GM23248 (cell line): ENCODE measurements at places on chromosomes 7 and 10.

GRCh38 chr10:62610649-62611229 lies 193.8 kb upstream of the ADO start:
- no peak overlapping the region for H3K4me3 ChIP-seq
- DNase-seq = peak; percentile 68
- no peaks in the 10 kb centered on the region for H3K27me3 ChIP-seq

DNA sequence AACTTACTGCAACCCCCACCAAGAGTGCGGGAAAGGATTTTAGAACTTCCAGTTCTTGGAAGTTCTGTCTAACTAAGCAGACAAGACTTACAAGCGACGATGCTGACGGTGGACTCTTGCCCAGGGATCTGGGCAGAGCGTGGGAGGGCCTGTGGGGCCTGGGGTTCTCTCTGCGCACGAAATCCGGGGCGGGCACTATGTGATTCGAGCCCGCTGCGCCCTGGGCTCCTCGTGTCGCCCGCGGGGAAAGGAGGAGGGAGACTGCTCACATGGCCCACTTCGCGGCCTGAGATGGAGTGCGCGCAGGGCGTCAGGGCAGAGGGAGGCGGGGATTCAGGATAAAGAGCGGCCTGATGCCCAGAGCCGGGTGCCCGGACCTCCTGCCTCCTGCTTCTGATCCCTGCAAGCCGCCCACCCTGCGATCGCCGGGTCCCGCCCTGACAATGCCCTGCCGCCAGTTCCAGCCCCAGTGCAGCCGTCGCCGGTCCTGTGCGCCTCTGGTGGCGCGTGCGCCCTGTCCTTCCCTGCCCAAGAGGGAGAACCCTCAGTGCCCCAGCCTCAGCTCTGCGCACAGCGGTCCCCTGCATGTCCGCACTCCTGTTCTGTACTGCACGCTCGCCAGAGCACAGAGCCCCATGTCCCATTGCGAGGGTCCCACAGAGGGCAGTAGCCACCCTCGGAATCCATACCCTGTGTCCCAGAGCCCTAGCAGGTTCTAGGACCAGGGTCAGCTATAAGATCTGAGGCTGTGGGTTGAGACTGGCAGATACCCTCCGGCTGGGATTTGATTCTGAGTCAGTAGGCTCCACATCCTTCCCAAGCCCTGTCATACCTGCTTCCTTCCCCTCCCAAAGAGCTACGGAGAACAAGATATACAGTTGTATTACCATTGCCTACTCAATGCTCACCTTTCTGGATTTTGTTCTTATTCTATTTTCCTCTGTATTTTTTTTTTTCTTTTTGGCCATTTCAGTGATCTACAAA lies 99.4 kb upstream of the TMEM106B start:
- peaks cover 41% of the 10 kb centered on the region; the same call in 1 of the 2 replicates for H3K27me3 ChIP-seq
- 0 out of 2 replicates have a peak overlapping the region, but pooled peaks have one; percentile 14 for H3K4me3 ChIP-seq
- H3K27ac ChIP-seq = no peak overlapping the region
- no peaks in the 10 kb centered on the region for H3K36me3 ChIP-seq
- DNase-seq = peak; percentile 19

- no peak overlapping the region for H3K4me3 ChIP-seq
- H3K36me3 ChIP-seq = no peaks in the 10 kb centered on the region
- peaks cover 15% of the 10 kb centered on the region for H3K4me1 ChIP-seq
- no peak overlapping the region for H3K27ac ChIP-seq
- peak; percentile 46 for DNase-seq
- H3K27me3 ChIP-seq = no peaks in the 10 kb centered on the region
Observed at GRCh38 chr10:71621231-71622153, 98.1 kb downstream of the C10orf105 start.

DNA sequence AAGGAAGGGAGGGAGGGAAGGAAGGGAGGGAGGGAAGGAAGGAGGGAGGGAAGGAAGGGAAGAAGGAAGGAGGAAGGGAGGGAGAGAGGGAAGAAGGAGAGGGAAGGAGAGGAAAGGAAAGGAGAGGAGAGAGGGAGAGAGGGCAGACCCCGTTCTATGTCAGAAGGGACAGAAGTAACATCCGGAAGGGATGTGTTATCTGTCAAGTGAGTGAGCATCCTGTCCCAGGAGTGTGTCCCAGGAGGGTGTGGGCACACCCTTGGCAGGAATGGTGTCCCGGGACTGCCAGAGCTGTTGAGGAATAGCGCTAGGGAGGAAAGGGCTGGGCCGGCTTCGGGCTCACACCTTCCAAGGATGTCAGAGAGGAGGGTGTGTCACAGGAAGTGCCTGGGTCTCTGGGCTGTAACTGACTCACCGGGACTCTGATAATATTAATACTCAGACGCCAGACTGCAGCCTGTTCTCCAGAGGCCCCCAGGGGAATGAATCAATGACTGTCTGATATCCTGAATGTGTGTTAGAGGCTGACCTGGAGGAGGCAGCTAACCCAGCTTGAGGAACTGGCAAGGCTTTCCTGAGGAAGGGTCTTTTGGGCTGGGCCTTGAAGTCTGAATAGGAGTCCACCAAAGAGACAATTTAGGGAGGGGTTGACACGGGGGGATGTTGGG lies 125.6 kb upstream of the TNRC18 start:
- H3K27ac ChIP-seq = 0 out of 2 replicates have a peak overlapping the region, but pooled peaks have one; percentile 1
- peaks cover 8% of the 10 kb centered on the region for H3K4me1 ChIP-seq
- H3K4me3 ChIP-seq = no peak overlapping the region
- no peaks in the 10 kb centered on the region for H3K36me3 ChIP-seq
- peak; percentile 96 for DNase-seq
- H3K27me3 ChIP-seq = no peaks in the 10 kb centered on the region

DNA sequence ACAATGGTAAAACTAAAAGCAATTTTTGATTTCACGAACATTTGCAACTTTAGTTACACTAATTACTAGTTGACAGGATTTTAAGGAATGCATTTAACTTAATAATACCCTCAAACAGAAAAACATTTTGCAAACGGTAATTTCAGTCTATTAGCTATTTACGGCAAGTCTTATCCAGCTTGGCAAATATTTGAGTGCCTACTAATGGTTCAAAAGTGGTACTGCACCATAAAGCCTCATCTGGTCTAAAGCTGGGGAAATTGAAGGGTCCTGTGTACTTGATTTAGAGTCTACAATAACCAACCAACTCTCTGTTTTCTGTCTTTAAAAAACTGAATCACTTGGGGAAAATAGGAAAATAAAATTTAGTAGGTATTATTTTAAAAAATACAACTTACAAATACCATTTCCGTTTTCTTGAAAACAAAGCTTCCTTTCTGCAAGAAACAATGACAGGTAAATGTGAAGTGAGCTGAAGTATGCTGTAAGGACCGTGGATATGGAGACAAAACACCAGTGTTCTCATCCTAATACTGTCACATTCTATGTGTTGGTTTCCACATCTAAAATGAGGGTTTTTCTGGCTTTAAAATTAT lies 142.3 kb downstream of the VPS50 start:
- no peak overlapping the region for H3K27ac ChIP-seq
- H3K27me3 ChIP-seq = peaks cover 15% of the 10 kb centered on the region; the same call in 1 of the 2 replicates
- DNase-seq = peak; percentile 61
- peak overlapping the region; percentile 43; the same call in 1 of the 2 replicates for H3K4me3 ChIP-seq

- H3K4me1 ChIP-seq = no peaks in the 10 kb centered on the region
- H3K36me3 ChIP-seq = no peaks in the 10 kb centered on the region
- no peak for DNase-seq
Observed at GRCh38 chr7:109126404-109127050, 556.9 kb downstream of the DNAJB9 start.

GRCh38 chr10:88228130-88228529 lies 355.0 kb downstream of the RNLS start:
- no peak overlapping the region for H3K4me3 ChIP-seq
- DNase-seq = no peak
- no peak overlapping the region for H3K27ac ChIP-seq
- no peaks in the 10 kb centered on the region for H3K27me3 ChIP-seq
- no peaks in the 10 kb centered on the region for H3K36me3 ChIP-seq
